ENCODE measurements at places on chromosomes 16 and 17.
A peak's percentile ranks its signal among the peaks of the same experiment; 100 is the strongest.

DNA sequence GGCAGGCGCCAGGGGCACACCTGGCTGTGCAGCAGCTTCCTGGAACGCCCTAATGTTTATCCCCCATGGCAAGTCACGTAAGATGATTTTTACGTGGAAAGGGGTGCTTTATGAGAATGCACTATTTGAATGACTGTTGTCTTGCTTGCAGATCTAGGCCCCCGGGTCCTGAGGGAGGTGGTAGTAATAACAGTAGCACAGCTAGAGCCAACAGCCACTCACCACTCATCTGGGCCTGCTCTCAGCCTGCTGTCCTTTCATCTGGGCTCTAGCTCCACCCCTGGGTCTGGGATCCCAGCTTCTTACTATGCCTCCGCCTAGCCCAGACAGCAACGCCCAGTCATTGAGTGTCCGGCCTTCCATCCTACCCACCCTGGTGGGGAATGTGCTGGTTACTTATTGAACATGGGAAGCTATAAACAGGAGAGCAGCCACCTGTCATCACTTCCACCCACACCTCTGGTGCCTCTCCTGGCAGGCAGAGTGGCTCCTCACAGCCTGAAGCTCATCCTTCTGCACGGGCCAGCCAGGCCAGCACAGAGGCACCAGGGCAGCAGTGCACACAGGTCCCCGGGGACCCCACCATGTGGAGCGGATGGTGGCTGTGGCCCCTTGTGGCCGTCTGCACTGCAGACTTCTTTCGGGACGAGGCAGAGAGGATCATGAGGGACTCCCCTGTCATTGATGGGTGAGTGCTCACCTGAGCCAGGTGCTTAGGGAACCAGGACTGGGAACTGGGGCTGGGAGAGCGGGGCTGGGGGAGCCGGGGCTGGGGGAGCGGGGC, 16.6 kb downstream of the DPEP1 start:
- no peak for DNase-seq

- DNase-seq, result no peak
Measured at GRCh38 chr16:55489956-55490265, 10.9 kb downstream of the MMP2 start.

- DNase-seq, result no peak
Measured at GRCh38 chr17:27793168-27793905, 7.0 kb downstream of the NOS2 start.

- DNase-seq, result peak; percentile 81
Measured at GRCh38 chr16:56625943-56626654, 518 bp downstream of the MT1E start.

GRCh38 chr17:74603037-74603635, 11.1 kb upstream of the CD300LD start:
- no peak for DNase-seq

GRCh38 chr16:68367030-68367429, 56.2 kb downstream of the PRMT7 start:
- peak; percentile 37 for DNase-seq

All from fibroblast of villous mesenchyme (primary cell).